ENCODE measurements at places on chromosomes 12 and 14.

- DNase-seq, result no peak
These were observed 29.2 kb downstream of the ZFYVE21 start for GRCh38 chr14:103744621-103745395.

GRCh38 chr14:67385618-67386017 is 25.5 kb downstream of the EIF2S1 start:
- no peak for DNase-seq

GRCh38 chr12:131869871-131870418 is 24.5 kb upstream of the ULK1 start:
- no peak for DNase-seq

DNA sequence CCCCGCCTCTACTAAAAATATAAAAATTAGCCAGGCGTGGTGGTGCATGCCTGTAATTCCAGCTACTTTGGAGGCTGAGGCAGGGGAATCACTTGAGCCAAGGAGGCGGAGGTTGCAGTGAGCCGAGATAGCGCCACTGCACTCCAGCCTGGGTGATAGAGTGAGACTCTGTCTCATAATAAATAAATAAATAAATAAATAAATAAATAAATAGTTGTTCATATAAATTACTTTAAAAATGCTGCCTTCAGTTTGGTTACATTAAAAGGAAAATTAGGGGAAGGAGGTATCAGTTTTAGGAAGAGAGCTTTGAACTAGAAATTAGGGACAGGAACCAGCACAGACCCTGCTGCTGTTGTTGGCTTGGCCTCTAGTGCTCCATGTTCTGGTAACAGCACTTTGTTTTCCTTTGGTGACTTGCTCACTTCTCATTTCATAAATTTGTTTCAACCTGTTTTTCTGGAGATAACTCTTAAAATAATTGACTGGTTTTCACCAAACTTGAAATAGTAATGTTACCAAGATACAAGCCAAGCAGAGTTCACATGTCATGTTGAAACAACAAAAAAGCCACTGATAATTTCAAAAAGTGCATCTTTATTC is 22.9 kb upstream of the PTPRB start:
- DNase-seq, result no peak

- DNase-seq, result no peak
These were observed 29.0 kb downstream of the PDE6H start for GRCh38 chr12:15001733-15002382.

Measured in KBM-7 (cell line).